Fibroblast of skin of right quadriceps (primary cell): ENCODE measurements at places on chromosomes 12 and 14.

- no peak for DNase-seq
These were observed 366.3 kb downstream of the AACS start for GRCh38 chr12:125431516-125431915.

DNA sequence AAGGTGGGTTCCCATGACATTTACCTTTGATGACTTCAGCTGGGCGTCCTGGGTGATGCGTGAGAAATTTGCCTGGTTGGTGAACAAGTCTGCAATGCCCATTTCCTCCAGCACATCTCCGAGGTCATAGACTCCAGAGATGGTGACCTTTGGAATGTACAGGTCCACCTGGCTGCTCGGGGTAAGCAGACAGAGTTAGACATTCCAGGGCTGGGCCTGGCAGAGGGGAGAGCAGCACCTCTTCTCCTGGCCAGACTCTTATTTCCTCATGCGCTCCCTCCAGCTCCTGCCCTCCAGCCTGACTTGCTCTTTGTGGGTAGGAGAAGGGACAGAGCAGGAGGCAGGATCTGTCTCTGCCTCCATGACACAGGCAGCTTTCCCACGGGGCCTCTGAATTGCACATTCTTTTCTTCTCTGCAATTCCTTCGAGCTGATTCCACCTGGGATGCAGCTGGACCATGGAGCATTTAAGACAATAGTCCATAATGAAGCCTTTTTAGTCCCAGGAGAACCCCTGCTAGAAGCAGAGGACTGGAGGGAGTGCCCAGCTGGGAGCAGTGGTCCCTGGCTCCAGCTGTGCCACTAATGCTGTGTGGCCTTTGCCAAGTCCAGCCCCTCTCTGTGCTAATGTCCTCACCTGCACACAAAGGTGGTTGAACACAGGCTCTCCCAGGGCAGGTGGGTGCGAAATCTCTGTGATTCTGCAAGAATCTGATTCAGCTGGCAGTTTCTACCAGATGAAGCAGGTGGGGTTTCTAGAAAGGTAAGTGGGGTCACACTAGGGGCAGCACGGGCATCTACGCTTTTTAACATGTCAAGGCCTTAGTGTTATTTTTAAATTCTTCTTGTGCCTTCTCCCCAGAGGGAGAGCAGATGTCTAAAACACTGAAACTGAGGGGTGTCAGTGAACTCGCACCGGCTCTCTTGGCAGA lies 13.2 kb upstream of the SERPINA10 start:
- no peak for DNase-seq

DNA sequence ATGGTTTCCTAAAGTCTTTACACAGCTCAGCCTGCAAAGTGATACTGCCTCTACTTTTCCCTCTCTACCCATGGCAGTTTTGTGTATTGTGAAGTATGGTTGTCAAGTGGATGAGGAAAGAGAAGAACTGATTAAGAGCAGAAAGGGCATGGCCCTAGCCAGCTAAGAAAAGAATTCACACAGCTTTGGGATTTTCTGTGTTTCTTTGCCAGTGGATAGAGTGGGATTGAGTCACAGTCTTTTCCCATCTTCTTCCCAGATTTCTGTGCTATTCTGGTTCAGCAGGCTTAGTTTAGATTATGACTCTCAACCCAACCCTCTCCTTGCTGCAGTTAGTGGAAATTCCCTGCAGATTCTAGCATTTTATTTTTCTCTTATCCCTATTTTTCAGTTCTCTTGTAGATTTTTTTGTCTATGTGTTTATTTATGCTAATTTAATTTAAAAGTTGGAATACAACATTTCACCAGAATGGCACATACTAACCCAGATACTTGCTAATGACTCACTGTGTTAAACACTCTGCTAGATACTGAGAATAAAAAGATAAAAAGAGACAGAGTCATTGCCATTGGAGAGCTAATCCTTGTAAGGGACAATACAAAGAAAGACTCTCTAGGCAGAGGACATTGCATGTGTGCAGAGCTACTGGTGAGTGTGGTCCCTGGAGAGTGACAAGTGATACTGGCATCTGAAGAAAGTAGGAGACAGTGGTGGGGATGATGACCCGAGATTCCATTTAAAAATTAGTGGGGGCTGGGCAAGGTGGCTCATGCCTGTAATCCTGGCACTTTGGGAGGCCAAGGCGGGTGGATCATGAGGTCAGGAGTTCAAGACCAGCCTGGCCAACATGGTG lies 106.3 kb downstream of the ST8SIA1 start:
- DNase-seq, result peak; percentile 41

GRCh38 chr12:44307506-44308168 lies 471.8 kb downstream of the TMEM117 start:
- no peak for DNase-seq

DNA sequence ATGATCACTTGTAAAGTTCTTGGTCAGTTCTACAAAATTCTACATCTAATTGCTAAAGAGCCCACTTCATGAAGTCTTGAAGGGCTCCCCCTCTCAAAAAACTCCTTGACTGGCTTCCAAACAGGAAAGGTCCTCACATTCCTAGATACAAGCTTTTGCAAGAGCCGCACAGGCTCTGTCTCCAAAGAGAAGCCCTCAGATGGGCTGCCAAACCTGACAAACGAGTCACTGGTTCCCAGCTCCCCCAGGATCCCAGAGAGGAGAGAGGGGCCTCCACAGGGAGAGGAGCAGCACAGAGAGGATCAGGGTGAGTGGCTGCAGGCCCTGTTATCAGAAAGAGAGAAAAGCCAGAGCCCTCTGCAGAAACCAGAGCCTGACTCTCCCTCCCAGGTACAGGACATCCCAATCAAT lies 5.8 kb downstream of the NID2 start:
- peak; percentile 63 for DNase-seq

GRCh38 chr12:43102546-43103264 lies 449.3 kb downstream of the ADAMTS20 start:
- no peak for DNase-seq

GRCh38 chr12:93946542-93947150 lies 201.7 kb upstream of the PLXNC1 start:
- peak; percentile 84 for DNase-seq

- DNase-seq, result no peak
These were observed 413.6 kb downstream of the TMEM121 start for GRCh38 chr14:105939810-105940508.

GRCh38 chr12:60872850-60873713 lies 1277.3 kb downstream of the SLC16A7 start:
- no peak for DNase-seq

DNA sequence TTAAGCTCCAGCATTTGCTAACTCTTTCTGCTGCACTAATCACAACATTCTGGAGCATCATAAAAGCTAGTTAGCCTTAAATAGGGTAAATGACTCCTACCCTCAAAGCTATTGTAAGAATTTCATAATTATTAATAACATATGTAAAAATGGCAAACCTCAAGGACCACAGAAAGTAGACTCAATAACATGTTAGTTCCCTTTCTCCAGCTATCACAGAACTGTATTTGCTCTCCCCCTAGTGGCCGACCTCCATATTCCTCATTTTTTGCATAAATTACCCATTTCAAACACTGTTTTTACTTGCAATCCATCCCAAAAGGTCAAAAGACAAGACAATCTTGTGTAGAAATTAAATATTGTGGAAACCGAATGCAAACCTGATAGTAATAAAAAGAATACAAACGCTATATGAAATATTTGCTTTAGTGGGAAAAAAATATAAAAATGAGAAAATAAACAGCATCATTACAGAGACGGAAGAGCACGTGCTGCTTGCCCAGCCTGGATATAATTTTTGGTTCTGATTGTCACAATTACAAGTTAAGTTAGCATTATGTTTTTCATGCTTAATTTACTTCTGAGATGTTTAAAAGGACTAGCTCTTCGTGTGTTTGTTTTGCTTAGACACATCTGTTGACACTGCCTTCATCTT lies 97.9 kb downstream of the RERGL start:
- peak; percentile 66 for DNase-seq

GRCh38 chr14:95352481-95352880 lies 32.8 kb upstream of the CLMN start:
- no peak for DNase-seq

DNA sequence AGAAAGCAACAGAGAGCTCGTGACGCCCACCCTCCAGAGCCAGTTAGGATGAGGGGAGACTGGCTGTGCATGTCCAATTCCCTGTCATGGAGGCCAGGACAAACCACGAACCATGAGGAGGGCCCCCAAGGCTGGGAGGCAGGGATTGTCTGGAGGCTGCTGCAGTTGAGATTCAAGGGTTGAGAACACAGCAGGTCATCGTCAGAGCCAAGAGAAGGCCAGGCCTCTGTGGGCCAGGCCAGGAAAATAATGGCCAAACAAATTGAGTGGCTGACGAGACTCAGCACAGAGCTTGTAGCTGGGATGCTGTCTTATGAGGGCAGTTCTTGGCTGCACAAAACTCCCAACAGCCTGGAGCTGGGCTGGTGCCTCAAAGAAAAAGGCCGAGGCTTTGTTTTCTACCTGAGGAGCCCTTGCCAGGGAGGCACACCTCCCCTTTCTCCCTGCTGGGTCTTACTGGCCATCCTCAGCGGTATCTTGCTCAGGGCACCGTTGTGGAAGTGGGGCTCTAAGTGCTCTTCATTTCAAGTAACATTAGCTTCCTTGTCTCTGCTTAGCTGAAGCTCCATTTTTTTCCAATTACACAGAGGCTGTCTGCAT lies 665.9 kb downstream of the BCL11B start:
- DNase-seq, result no peak

DNA sequence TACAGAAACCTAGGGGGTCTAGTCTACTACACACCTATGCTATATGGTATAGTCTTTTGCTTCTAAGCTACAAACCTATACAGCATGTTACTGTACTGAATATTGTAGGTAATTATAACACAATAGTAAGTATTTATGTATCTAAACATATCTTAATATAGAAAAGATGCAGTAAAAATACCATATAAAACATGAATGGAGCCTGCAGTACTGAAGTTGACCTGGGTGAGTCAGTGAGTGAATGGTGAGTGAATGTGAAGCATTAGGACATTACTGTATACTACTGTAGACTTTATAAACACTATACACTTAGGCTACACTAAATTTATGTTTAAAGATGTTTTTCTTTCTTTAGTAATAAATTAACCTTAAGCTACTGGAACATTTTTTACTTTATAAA lies 13.1 kb upstream of the ABCD2 start:
- DNase-seq, result no peak

DNA sequence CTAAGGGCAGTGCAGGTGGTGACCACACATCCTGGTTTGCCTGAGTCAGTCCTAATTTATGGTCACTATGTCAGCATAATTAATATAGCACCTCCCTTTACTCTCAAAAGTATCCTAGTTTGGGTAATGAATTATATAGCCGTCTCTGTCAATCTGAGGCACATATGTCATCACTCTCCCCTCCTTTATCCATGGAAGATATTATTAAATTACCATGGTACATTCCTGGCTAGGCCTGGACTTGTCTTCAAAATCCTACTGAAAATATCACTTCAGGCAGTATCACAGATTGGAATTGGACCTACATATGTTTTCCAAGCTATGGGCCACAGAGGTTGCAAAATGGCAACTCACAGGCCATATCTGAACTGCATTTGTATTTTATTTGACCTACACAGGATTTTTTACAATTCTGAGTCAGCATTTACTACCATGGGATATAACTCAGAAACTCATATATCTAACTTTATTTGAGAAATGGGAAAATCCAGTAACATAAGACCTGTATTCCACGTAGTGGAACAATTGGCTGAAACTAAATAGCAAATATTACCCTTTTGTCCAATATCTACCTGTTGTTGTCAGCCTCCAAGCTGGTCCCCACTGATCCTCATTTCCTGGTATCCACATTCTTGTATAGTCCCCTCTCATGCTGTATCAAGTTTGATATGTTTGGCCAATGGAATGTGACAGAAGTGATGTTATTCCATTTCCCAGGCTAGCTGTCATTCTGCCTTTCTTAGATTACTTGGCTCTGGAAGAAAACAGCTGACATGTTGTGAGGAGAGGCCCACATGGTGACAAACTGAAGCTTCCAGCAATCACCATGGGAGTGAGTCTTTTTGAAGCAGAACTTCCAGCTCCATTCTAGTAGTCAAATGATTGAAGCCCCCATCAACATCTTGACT lies 102.5 kb upstream of the MDM1 start:
- no peak for DNase-seq

DNA sequence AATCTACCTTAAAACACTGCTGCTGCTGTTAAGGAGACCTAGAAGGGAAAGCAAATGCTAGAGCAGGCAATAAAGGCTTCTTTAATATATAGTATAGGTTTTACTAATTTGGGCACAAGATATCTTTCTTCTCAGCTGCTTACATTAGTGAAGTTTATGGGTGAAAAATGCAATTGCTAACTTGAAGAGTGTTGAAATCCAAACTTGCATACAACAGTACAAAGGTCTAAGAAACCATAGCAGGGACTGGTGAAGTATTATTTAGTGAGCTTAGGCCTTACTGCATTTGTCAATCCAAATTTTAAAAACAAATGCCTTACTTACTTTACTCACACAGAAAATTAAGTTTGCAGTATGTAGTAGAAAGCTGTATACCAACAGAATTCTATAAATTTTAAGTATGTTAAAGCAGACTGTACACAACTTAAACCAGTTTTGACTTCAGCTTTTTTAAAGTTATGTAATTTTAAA lies 1.4 kb upstream of the AP4S1 start:
- no peak for DNase-seq

GRCh38 chr12:24470050-24470449 lies 478.9 kb downstream of the BCAT1 start:
- peak; percentile 4 for DNase-seq

GRCh38 chr14:37202812-37203211 lies 5.1 kb downstream of the MIPOL1 start:
- DNase-seq, result no peak

GRCh38 chr14:49770212-49770817 lies 2.4 kb downstream of the KLHDC2 start:
- DNase-seq, result no peak

DNA sequence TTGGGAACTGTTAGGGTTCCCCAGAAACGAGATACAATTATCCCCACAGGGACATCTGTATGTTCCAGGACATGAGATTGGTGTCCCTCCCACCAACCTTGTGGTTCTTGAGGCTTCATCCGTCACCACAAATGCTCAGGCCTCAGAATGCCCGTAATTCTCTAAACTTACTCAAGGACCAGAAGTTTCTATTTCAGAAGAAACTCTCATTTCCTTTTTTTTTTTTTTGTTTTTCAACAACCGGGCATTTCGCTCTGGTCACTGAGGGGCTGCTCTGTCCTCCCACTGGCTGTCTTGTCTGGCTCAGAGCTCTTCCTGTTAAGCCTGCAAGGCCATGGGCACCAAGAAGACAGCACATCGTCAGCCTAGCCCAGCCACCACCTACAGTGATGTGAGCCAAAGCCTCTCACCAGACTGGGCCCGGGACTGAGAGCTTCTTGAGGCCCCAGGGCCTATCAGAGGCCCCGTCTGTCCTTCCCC lies 36.2 kb downstream of the VDR start:
- DNase-seq, result no peak

DNA sequence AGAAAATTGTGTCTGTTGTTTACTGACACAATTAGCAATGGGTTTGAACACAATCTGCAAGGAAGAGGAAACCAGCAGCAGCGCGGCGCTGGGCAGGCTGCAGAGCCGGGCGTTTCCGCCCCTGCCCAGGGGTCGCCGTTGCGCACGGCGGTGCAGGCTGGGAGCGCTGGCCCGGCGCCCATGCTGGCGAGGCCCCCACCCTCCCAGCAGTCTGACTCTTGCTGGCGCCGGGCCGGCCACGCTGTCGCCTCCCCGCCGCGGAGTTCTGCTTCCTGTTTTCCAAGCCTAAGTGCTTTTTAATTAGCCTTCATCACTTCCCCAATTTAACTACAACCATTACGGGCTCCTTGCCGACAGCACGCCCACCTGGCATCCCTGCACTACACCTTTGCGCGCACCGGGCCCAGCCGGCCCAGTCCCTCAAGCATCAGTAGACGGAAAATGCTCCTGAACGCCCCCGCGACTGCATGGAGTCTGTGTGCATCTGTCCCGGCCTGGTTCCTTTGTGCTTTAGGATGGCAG lies 212.1 kb downstream of the GXYLT1 start:
- peak; percentile 38 for DNase-seq

- no peak for DNase-seq
These were observed 25.9 kb downstream of the FOXN3 start for GRCh38 chr14:89391123-89391522.
